ENCODE measurements at places on chromosomes 11 and 22.

- DNase-seq: no peak
Observed at GRCh38 chr11:36777311-36777710, 179.3 kb upstream of the RAG2 start.

DNA sequence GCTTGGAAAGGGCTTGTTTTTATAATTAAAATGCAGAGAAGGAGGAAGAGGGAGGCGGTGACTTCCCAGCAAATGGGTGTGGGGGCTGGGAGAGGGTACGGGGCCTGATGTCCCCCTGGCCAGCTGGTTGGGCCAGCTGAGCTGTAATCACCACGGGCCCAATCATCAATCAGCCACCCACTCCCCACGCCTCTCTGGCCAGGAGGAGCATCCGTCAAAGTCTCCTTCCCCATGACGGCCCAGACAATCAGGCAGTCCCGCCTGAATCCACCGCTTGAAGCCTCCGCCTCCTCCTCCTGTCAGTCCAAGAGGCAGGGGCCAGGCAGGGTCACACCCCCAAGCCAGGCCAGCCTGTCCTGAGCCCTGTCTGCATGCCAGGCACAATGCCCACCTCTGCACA lies 13.3 kb upstream of the CABP7 start:
- DNase-seq: no peak

- no peak for DNase-seq
Observed at GRCh38 chr11:124302347-124303125, 11.2 kb downstream of the OR8D1 start.

DNA sequence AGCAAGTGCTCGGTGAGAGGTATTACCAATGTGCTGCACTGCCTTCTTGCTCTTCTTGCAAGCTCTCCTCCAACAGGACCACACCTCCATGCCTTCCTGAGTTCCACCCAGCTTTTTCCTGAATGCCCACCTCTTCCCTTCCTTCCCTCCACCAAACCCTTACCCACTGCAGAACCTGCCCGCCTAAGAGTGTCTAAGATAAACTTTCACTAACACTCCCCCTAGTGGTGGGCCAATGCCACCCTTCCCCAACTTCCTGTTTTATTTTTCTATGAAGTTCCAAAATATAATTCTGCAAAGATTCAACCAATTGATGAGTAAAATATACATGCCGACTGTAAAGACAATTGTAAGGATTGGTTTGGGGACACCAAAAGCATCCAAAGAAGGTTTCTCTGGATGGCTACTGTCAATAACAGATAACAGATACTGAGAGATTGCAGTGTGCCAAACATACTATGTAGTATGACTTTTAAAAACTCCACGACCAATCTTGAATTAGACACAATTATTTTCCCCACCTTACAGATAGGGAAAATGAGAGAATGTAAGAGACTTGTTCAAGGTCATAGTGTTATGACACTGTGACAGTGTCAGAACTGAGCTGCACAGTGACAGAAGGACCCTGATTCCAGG lies 38.6 kb upstream of the BMAL1 start:
- peak; percentile 35 for DNase-seq

DNA sequence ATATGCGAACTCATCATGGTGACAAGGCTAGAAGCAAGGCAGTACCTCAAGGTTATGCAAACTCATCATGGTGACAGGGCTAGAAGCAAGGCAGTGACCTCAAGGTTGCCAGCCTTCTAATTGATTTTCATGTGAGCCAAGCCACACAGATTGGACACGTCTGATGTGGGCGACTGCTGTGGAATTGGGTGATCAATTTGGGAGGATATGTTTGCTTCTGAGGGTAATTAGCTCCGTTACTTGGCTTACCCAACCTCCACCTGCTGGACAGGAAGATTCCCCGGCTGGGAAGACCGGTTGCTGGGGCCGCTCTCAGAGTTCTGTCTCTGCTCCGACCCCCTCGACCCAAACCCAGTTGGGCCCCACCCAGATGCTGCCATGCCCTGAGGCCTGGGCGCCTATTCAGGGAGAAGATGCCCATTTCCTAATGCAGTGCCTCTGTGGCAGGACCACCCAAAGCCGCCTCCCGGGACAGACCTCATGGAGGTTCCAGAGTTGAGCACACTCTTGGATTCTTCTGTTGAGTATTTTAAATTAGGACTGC lies 69.9 kb upstream of the SHANK2 start:
- no peak for DNase-seq
